ENCODE measurements at places on chromosomes 2 and 18.

GRCh38 chr2:44933434-44933951, 8.0 kb upstream of the SIX3 start:
- DNase-seq, result no peak

DNA sequence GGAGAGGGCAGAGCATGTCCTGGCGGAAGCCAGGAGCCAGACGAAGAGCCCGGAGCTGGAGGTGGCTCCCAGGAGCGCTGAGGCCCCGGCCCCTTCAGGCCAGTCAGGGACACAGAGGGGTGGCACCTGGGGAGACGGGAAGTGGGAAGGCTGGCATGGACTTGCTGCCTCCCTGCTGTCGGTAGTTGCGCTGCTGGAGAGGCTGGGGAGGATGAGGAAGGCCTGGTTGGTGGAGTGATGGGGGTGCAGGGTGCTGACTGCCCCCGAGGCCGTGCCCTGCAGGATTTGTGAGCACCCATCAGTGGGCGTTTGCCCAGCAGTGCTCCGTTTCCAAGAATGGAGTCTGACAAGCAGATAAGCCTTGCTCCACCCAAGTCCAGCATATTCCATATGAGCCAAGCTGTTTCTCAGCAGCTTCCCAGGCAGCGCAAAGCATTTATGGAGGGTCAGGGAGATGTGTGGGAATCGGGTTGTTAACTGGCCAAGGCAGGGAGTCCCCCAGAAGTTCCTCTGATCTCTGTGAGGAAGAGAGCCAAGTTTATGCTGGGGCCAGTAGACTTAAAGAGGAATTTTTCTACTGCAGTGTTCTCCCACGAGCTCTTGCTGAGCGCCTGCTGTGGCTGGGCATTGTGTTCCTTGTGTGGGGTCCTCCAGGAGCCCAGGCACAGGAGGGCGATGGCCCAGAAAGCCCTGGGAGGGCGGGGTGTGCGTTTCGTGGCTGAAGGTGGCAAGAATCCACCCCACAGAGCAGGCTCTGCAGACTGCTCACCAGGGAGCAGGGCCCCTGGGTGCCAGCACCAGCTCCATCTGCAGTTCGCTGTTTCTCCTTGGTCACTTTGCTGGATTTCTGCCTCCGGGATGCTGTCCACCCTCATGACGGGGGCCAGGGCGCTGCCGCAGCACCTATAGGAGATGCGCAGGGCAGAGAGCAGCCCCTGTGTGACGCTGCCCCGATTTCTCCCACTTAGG, 250.2 kb downstream of the ALPK2 start:
- DNase-seq, result no peak

DNA sequence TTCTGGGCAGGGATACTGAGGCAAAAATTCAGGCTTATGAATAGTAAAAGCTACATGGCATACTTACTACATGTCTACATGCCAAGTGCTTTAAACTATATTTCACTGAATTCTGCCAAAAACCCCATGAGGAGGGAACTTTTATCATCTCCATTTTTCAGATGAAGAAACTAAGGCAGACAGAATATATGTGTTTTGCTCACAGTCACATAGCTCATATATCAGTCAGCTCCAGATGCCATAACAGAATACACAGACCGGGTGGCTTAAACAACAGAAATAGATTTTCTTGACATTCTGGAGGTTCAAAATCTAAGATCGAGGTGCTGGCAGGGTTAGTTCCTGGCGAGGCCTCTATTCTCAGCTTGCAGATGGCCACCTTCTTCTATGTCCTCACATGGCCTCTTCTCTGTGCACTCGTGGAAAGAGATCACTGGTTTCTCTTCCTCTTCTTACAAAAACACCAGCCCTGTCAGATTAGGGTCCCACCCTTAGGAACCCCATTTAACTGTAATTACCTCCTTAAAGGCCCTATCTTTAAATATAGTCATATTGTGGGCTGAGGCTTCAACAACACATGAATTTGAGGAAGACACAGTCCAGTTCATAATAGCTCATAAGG, 27.1 kb upstream of the CREB1 start:
- no peak for DNase-seq

- no peak for DNase-seq
Observed at GRCh38 chr2:70977605-70978205, 725 bp upstream of the ANKRD53 start.

DNA sequence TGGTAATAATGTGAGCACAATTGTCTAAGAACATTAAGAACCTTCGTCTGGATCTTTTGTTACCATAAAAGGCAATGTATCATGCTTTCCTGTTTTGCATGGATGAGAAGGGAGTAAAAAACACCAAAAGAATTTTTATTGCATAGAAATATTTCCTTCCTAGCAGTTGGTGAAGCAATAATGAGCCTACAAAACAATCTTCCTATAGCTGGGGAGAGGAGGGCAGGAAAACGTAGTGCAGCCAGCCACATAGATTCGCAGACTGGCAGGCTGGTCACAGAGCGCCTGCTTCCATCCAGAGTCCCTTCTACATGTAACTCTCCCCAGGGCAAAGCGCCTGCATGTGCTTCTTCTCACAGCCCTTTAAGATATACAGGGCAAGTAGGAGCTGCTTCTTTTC, 190.4 kb downstream of the BABAM2 start:
- DNase-seq, result no peak

- no peak for DNase-seq
Observed at GRCh38 chr2:239765911-239766310, 259.2 kb downstream of the NDUFA10 start.

- no peak for DNase-seq
Observed at GRCh38 chr2:130251873-130252620, 53.8 kb upstream of the TUBA3E start.
